ENCODE measurements at places on chromosomes 7 and 10. TPM values are rescaled to one million over a fixed set of nuclear protein-coding genes. Genes with fewer than 3 reads are reported as not detected.

DNA sequence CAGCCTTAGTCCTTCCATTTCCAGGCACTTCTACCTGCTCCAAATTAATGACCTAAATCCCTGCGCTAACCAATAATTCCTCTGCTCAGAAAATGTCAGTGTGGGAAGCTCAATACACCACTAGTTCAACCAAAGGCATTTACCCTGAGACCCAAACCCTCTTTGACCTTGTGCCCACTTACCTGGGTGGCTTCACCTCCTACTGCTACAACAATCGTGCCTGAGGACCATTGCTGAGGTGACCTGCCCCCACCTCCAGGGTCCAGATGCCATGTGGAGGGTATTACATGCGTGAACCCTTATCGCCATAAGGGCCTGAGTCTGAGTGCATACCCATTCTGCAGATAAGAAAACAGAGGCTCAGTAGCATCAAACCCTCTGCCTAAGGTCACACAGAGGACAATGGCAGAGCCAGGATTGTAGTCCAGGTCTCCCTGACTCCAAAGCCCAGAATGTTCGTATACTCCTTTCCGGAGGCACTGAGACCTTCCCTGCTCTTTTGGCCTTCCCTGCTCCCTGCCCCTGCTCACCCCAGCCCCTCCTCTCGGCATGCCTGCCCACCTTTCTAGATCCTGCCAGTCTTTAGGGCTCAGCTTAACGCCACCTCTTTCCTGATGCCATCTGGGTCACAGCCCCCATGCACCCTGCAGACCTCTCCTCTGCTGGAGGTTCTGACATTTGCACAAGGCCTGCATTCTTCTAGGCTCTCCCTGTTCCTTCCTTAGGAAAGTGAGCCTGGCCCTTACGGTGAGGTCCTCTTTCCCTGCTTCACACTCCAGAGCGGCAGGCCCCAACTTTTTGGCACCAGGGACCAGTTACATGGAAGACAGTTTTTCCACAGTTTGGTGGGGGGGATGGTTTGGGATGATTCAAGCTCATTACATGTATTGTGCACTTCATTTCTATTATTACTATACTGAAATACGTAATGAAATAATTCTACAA lies 94.9 kb downstream of the CHST15 start:
- no peak for DNase-seq

GRCh38 chr7:129719980-129720732 lies 108.6 kb downstream of the NRF1 start:
- DNase-seq = no peak

DNA sequence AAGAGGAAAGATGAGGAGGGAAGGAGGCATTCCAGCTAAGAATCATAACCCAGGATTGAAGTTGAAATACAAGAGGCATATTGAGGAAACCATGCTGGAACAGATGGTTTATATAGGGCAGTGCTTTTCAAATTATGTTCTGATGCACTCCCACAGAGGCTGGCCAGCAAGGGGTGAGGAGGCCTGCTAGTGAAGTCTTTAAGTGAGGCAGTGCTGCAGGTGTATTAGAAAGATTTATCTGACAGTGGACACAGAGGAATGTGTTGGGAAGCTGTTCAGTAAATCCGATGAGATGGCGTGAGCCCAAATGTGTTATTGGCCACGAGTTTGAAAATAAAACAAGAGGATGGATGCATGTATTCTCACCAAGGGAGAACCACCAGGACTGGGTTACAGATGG lies 28.6 kb downstream of the REEP3 start:
- no peak for DNase-seq

DNA sequence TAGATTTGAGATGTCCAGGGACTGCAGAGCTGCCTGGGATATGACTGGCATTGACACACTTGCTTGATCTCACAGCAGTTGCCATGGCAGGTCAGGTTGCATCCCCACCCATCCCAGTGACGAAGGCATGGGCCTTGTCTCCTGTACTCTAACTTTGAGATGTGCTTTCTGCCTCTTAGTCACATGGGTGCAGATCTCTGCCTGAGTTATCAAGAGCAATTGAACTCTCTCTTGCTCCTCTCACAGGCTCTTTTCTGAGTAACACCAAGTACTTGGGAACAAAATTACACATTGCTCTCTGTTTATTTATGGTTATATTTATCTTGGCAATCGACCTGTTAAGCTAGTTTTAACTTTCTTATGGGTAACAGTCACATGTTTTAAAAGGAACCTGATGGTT lies 237.3 kb downstream of the NSUN6 start:
- DNase-seq = no peak

Gene MRLN
- polyA plus RNA-seq = 194 TPM

DNA sequence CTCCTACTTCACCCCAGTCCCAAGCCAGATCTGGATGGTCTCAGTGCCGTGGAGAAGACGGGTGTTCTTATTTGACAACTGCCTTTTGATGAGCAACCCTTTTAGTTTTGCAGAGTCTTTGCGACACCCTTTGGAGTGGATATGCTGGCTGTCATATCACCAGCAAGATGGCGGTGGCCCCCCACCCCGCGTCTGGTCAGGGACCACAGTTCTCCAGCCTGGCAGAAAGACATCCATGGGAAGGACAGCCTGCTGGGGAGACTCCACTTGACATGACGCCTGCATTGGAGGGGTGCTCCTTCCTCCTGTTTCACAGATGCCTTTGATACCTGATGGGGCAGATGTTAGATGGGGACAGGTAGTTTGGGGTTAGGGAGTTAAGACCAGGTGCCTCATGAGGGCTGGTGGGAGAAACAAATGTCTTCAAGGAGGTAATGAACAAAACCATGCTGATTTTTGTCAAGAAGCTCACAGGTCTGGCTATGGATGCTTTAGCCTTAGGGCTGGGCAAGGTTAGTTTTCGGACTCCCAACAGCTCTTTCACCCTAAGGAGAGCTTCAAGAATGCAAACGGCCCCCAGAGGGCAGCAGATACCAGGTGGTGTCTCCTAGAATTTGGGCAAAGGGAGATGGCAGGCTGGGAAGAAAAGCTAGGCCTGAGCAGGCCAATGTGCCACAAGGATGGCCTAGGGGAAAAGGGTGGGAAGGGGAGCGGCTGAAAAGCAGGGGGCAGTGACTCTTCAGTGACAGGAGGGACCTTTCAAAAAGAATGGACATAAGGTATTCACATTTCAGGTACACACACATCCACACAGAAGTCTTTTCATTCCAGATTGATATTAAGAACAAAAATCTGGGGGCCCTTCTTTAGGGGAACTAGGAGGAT lies 95.2 kb downstream of the CLEC2L start:
- no peak for DNase-seq

Gene OR2A1
- 0.19 TPM for polyA plus RNA-seq

DNA sequence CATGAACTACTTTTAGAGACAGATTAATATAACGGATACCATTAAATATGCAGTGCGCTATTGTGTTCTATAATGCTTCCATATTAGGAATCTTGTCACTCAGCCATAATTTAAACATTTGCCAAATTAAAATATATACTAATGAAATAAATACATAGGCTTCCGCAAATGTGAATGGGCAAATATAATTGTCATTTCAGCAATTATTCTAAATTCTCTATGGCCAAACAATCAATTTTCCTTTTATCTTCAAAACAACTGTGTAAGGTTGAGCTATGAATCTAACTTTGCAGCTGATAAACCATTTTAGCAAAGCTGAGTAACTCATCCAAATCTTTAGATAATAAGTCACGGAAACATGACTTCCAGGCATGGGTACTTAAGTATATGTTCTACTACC lies 20.7 kb upstream of the TSPAN13 start:
- no peak for DNase-seq

- DNase-seq = no peak
These were observed 40.4 kb downstream of the PDIA4 start for GRCh38 chr7:148987751-148988512.

Data from muscle of back (tissue), 13 donors.